Esophagus mucosa (tissue), 1 donor: ENCODE measurements at places on chromosomes 16 and 17.

- peak; percentile 7 for ATAC-seq
Measured at GRCh38 chr16:4272114-4272956, 488 bp downstream of the TFAP4 start.

DNA sequence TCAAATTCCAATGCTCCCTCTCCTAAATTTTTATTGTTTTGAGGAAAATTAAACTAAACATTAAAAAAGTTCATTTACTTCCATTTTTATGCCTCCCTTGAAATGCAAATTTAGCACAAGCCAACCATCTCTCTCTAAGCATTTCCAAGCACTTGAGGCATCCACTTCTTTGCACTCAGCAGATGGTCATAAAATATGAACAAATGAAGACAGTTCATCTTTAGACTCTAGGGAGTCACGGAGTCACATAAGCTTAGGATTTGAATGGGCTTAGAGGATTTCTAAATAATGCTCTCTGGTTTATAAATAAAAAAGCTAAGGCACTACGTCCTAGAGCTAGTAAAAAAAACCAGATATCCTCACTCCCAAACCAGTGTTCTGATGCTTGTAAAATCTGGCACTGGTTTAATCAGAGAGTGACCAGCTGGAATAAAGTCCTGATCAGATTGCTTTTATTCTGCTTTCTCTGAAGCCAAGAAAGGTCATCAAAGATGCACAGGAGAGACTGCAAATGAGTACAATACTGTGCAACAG lies 204.2 kb downstream of the CA10 start:
- ATAC-seq: no peak

- peak; percentile 61 for ATAC-seq
Measured at GRCh38 chr17:69223809-69224208, 4.8 kb downstream of the ABCA10 start.

- ATAC-seq: peak; percentile 93
Measured at GRCh38 chr16:1839554-1839953, 12.5 kb downstream of the FAHD1 start.

- ATAC-seq: peak; percentile 85
Measured at GRCh38 chr16:72099377-72099818, 5.8 kb downstream of the DHX38 start.

GRCh38 chr17:44909681-44910144 lies 5.6 kb downstream of the GFAP start:
- ATAC-seq: no peak

GRCh38 chr16:27066668-27067537 lies at the start of gene C16orf82:
Gene C16orf82 (plus strand): TSS chr16:27066927.
- ATAC-seq: no peak

GRCh38 chr17:14080847-14081251 lies 11.5 kb downstream of the COX10 start:
- ATAC-seq: no peak

DNA sequence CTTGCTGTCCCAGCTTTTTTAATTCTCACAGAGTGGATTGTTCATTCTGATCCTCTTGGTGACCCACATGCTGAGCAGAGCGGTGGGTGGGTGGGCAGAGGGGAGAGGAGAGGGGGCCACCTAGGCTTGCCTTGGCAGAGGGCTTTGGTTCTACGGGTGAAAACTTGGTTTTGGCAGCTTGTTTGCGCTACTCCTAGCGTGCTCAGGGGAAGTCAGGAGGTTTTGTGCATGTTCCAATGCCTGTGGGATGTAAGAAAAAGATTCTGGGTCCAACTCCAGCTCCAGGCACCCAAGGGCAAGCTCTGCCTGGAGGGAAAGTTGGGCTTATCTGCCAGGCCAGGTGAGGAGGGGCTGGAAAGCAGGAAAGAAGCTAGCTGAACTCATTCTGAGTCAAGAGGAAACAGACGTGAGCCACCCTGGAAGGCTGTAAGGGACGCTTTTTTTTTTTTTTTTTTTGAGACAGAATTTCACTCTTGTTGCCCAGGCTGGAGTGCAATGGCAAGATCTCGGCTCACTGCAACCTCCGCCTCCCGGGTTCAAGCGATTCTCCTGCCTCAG lies 169.1 kb downstream of the WSCD1 start:
- ATAC-seq: no peak

- ATAC-seq: no peak
Measured at GRCh38 chr17:76204277-76204676, 36.0 kb downstream of the RNF157 start.

GRCh38 chr16:63907251-63907650 lies 1214.6 kb downstream of the CDH11 start:
- no peak for ATAC-seq

DNA sequence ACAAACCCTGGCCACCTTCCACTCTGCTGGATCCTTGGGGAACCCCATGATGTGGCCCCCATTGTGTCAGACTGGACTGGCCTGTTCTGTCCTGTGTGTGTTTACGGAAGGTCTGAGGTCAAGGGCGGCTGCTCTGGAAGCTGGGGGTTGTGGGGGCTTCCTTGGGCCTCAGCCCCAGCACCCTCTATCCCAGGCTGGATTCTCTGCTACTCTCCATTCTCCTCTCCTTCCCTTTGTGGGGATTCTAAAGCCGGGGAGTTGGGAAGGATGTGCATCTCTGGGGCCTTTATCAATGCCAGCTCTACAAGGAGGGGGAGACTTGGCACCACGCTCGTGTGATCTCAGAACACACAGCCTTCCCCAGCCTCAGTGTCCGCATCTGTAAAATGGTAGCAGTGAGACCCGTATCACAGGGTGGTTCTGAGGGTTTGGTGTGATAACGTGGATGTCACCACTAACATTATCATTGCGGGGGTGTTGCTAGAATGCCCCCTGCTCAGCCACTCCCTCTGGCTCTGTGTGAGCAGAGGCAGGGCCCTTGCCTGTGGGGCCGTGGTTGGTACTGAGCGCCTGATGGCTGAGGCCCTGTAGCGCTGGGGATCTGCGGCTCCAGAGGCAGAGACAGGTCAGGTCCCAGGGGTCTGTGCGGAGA lies 18.1 kb downstream of the ADGRG1 start:
- peak; percentile 1 for ATAC-seq

DNA sequence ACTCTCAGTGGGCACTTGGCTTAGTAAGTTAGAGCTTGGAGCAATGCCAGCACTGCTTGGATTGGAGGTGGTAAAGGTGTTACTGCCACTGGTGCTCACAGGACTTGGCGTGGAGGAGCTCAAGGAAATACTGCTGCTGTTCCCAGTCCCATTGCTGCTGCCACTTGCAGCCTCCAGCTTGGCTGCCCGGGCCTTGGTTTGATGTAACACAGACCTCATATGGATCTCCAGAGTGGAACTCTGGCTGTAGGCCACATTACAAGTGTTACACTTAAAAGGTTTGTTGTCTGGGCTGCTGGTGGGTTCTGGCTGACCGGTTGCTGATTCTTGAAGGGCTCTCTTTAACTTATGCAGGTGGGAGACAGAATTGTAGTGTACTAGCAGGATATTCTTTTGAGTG lies 250.3 kb downstream of the ZFHX3 start:
- ATAC-seq: no peak

- ATAC-seq: no peak
Measured at GRCh38 chr16:61366006-61366405, 670.2 kb downstream of the CDH8 start.

DNA sequence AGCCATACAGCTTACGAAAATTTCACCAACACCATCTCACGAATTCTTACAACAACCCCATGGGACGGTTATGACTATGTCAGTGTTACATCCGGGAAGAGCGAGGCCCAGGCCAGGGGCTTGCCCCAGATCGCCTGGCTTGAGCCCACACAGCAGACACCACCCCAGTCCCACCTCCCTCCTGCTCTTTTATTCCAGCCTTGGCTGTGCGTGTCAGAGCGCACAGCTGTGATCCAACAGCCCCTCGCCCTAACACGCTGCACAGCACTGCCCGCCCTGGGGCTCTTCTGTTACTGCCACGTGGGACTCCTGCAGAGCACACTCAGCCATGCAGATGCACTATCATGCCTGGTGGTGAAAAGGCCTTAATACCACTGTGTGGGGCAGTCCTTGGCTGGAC lies 127.9 kb downstream of the ENGASE start:
- ATAC-seq: peak; percentile 37

DNA sequence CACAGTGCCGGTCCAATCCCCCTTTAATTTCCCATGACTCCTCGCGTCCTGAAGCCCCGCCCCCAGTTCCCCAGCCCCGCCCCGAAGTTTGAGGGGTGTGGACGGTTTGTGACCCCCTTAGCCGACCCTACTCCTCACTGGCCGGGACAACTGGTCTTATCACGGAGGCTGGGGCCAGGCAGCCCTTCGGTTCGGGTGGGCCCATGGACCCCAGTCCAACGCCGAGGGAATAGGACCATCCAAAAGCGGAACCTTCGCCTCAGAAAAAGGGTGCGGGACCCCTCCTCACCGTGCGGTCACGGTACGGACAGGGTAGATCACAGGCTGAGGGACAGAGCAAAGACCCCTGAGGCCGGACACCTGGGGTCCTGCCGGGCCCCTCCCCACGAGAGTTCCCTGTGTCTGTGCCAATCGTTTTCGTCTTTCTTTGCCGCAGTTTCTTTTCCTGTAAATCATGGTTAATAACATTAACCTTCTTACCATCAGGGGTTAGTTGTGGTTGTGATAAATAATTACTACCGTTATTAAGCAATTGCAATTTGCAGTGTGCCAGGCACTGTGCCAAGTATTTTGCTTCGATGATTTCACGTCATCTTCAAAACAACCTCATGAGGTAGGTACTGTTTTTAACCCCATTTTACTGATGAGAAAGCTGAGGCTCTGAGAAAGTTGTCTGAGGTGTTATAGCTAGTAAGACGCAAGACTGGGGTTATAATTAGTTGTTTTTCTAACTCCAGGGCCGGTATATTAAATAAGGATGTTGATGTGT lies 543 bp downstream of the TMUB2 start:
- peak; percentile 55 for ATAC-seq

- no peak for ATAC-seq
Measured at GRCh38 chr16:74321356-74321755, 24.7 kb downstream of the PSMD7 start.

GRCh38 chr16:79042886-79043285 lies 557.7 kb downstream of the MAF start:
- ATAC-seq: no peak

- peak; percentile 63 for ATAC-seq
Measured at GRCh38 chr17:77425791-77426641, 285.2 kb downstream of the SEC14L1 start.

DNA sequence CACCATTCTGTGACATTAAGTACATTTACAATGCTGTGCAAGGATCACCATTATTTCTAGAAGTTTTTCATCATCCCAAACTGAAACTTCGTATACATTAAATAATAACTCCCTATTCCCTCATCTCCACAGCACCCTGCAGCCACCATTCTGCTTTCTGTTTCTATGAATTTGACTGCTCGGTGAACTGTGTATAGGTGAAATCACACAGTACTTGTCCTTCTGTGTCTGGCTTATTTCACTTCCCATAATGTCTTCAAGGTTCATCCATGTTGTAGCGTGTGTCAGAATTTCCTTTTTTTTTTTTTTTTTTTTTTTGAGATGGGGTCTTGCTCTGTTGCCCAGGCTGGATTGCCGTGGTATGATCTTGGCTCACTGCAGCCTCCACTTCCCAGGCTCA lies 20.4 kb downstream of the RAP1GAP2 start:
- no peak for ATAC-seq

DNA sequence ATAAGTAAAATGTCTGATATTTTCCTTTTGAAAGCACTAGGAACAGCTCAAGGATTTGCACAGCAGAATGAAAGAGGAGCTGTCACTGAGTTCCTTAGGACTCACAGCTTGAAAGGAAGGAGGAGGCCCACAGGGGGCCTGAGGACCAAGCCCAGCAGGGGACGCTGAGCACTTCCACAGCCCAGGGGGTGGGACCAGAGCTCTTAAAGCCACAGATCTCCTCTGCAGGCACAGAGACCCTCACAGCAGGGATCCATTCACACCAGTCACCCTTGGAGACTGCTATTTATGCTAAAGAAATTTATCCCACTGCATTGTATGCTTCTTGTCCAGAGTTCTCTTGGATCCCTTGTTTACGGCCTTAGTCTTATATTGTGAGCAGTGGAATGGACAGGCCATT lies 253.3 kb downstream of the STX8 start:
- no peak for ATAC-seq

GRCh38 chr17:65598746-65599145 lies 37.3 kb upstream of the AXIN2 start:
- no peak for ATAC-seq
